Glomerular endothelial cell (primary cell): ENCODE measurements at places on chromosomes 11 and 22. TPM values are rescaled to one million over a fixed set of nuclear protein-coding genes. Genes with fewer than 3 reads are reported as not detected.

The KRTAP5-8 gene
- total RNA-seq, result not detected in 2 replicates

The CEND1 gene
- total RNA-seq, result 0.58 and 0.78 TPM in 2 replicates

The MIOX gene
- not detected in 2 replicates for total RNA-seq

GRCh38 chr11:122155765-122156527 lies 39.9 kb upstream of the BLID start:
- no peak for DNase-seq

DNA sequence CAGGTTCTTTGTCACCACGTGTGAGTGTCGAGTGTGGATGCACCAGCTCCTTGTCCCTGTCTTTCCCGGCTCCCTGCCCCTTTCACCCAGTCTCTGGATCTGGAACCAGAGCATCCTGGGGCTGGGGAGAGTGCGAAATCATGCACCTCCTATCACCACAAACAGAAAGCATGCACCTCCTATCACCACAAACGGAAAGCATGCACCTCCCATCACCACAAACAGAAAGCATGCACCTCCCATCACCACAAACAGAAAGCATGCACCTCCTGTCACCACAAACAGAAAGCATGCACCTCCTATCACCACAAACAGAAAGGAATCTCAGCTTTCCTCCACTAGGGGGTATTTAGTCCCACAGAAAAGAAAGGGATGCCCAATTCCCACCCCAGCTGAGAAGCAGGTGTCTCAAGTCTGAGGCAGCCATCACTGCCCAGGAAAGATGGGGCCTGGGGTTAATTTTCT lies 5.9 kb upstream of the GLB1L3 start:
- no peak for DNase-seq

- no peak for DNase-seq
Observed at GRCh38 chr11:86814775-86815174, 14.4 kb downstream of the PRSS23 start.

DNA sequence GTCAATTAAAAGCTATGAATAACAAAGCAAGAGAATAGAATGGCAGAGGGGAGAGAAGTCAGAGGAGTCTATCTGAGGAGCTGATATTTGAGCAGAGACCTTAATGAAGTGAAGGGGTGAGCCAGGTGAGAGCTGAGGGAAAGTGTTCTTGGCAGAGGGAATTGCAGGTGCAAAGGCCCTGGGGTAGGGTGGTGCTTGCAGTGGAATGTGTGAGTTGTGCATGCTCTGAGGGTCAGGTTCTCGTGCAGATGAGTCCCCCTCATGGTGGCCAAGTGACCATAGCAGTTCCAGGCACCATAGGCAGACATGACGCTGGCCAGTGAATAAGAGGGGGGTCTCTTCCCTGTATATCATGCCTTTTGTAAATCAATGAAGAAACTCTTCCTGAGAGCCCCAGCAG lies 58.9 kb upstream of the ALX4 start:
- DNase-seq, result no peak

DNA sequence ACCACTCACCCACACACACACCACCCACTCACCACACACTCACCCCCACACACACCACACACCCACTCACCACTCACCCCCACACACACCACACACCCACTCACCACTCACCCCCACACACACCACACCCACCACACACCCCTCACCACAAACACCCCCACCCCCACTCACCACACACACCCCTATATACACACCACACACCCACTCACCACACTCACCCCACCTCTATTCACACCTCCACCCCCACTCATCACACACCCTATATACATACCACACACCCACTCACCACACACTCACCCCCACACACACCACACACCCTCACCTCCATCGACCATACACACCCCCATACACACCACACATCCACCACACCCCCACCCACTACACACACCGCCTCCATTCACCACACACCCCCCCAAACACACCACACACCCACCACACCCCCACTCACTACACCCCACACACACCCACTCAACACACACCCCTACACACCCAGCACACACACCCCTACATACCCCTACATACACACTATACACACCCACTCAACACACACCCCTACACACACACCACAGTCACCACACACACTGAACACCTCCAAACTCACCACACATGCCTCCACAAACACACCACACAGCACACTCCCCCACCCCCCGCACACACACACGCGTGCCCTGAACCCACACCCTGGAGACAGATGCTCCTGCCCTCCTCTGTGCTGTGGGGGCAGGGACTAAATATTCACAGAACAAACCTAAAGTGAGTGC lies 19.0 kb upstream of the TTLL12 start:
- DNase-seq, result no peak

DNA sequence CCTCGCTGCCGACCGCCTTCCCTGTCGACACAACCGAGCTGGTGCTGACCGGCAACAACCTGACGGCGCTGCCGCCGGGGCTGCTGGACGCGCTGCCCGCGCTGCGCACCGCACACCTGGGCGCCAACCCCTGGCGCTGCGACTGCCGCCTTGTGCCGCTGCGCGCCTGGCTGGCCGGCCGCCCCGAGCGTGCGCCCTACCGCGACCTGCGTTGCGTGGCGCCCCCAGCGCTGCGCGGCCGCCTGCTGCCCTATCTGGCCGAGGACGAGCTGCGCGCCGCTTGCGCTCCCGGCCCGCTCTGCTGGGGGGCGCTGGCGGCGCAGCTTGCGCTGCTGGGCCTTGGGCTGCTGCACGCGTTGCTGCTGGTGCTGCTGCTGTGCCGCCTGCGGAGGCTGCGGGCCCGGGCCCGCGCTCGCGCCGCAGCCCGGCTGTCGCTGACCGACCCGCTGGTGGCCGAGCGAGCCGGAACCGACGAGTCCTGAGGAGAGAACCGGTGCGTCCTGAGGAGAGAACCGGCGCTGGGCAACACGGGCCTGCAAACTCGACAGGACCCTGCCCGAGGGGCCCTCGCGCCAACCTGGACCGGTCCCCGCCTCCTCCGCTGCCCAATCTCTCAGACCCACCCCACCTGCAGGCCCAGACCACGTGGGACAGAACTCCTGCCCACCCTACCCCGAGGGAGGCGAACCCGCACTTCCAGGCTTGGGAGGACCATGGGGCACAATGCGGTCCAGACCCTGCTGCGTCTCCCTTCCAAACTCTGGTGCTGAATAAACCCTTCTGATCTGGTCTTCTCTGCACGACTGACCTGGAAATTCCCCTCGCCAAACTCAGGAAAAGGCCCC lies 866 bp downstream of the GP1BB start:
- DNase-seq, result no peak

GRCh38 chr11:15905366-15906104 lies 450.8 kb downstream of the SOX6 start:
- DNase-seq, result no peak

- DNase-seq, result no peak
Observed at GRCh38 chr11:70112017-70112434, 33.9 kb downstream of the ANO1 start.
